HFFc6 (cell line): ENCODE measurements at places on chromosomes 1 and 21. TPM values are rescaled to one million over a fixed set of nuclear protein-coding genes. Genes with fewer than 3 reads are reported as not detected.

The FAM131C gene
- 0.42 to 0.81 TPM (median 0.64 TPM) in 3 replicates for total RNA-seq

The NPHP4 gene
- 5.9 to 6.9 TPM (median 5.9 TPM) in 3 replicates for total RNA-seq

The KTI12 gene
- 12.6 to 14.4 TPM (median 14.3 TPM) in 3 replicates for total RNA-seq

The TEKT2 gene
- not detected in 3 replicates for total RNA-seq

The TNFSF18 gene
- total RNA-seq = 0.11 to 0.12 TPM in 2 of 3 replicates, not detected in the other

The S100A16 gene
- total RNA-seq = 270 to 387 TPM (median 309 TPM) in 3 replicates

The AMY2A gene
- total RNA-seq = not detected in 2 replicates

The DMBX1 gene
- total RNA-seq = not detected in 3 replicates

The CAMK1G gene
- 4.9 to 8.2 TPM (median 7.6 TPM) in 3 replicates for total RNA-seq

The BCL2L15 gene
- total RNA-seq = not detected in 3 replicates

The TRIM17 gene
- 0.30 TPM in 1 of 3 replicates, not detected in the others for total RNA-seq

The C4BPA gene
- not detected in 3 replicates for total RNA-seq

The COG2 gene
- total RNA-seq = 17.0 to 20.9 TPM (median 18.5 TPM) in 3 replicates

The IL20 gene
- total RNA-seq = not detected in 3 replicates

The MNDA gene
- total RNA-seq = not detected in 3 replicates

The LRRC53 gene
- total RNA-seq = not detected in 3 replicates

The SYT6 gene
- total RNA-seq = not detected in 3 replicates

The KCND3 gene
- 0.03 to 0.47 TPM (median 0.07 TPM) in 3 replicates for total RNA-seq

The TMEM52 gene
- total RNA-seq = 0.25 to 0.56 TPM (median 0.27 TPM) in 3 replicates

The GALNT2 gene
- total RNA-seq = 183 and 205 TPM in 2 replicates

The ESRRG gene
- total RNA-seq = 0.05 TPM in 1 of 3 replicates, not detected in the others

The LCE1A gene
- not detected in 3 replicates for total RNA-seq

The MIS18A gene
- 9.8 and 17.4 TPM in 2 replicates for total RNA-seq

The TMOD4 gene
- total RNA-seq = 0.51 to 0.99 TPM (median 0.80 TPM) in 3 replicates

The ITGB2 gene
- total RNA-seq = 0.33 to 0.69 TPM in 2 of 3 replicates, not detected in the other

The RYR2 gene
- total RNA-seq = 0.18 TPM in 1 of 3 replicates, not detected in the others

The MMEL1 gene
- not detected in 2 replicates for total RNA-seq

The GUCA2B gene
- not detected in 2 replicates for total RNA-seq

The POLR3C gene
- 31.8 to 38.4 TPM (median 32.8 TPM) in 3 replicates for total RNA-seq
